ENCODE measurements at places on chromosomes 2 and 18. TPM values are rescaled to one million over a fixed set of nuclear protein-coding genes. Genes with fewer than 3 reads are reported as not detected.

The FSHR gene
- not detected for total RNA-seq

The UGT1A10 gene
- not detected for total RNA-seq

- no peak for DNase-seq
Observed at GRCh38 chr18:45136381-45137086, 455.8 kb downstream of the SETBP1 start.

DNA sequence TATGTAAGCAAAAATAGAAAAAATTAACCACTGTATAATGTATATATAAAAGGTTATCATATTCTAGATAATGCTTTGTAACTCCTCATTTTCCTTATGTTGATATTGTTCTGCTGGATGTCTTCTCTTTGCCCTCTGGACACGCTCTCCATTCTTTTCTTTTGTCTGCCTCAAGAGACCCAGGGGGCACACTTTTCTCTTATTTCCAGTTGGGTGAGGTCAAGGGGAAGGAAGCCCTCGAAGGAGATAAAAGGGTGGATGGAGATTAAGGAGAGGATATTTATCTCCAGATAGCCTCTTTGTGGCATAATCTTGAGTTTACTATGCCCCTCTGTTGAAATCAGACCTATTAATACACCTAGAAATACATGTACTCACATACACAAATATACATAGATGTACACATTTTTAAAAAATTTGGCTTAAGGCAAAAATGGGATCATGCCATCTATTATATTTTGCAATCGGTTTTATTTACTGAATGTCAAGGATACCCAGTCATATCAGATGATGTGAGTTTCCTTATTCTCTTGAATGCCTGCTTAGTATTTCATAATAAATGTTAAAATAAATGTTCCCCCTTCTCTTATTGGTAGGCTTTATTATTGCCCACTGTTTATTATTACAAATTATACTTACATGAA lies 65.3 kb downstream of the LCLAT1 start:
- no peak for DNase-seq

GRCh38 chr18:76463872-76464271 lies 31.2 kb downstream of the ZNF516 start:
- DNase-seq: no peak

DNA sequence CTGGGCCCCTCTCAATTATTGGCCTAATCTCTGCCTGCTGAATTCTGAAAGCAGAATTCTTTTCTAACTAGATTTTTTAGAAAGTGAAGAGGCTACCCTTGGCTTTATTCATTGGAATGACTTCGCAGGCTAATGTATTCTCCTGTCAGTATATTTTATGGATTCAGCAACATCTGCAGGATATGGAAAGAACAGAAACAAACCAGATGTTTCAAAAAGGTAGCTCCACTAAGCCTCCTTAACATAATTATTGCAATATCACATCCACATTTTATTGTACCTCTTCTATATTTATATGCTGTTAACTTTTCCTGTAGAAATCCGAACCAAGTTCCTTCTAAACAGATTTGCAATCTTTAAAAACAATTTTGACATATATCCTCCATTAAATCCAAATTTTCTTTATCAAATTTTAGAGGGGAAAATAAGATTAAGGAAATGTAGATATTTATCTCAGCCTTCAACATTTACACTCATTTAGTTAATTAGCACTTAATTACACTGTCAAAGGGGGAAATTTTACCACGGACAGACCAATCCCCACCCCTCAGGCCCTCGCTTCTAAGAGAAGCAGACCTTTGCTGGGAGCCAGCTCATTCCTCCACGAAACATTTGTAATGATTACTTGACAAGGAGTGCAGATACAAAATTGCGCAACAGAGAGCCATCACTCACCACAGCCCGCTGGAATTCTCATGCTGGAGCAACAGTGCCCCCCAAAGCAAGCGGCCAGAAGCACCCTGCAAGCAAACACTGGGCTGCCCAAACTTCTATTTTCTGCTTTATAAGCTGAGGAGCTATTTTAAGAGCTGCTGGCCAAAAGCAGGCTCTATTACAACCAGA lies 253.4 kb downstream of the ETAA1 start:
- DNase-seq: no peak

- DNase-seq: no peak
Observed at GRCh38 chr18:76657911-76658470, 162.9 kb upstream of the ZNF516 start.

GRCh38 chr2:58030771-58031170 lies 15.8 kb upstream of the VRK2 start:
- DNase-seq: no peak

GRCh38 chr2:234146087-234146826 lies 95.8 kb downstream of the SPP2 start:
- no peak for DNase-seq

GRCh38 chr18:50819027-50819727 lies 639 bp downstream of the MRO start:
- no peak for DNase-seq

Measured in T-cell (primary cell).